ENCODE measurements at places on chromosomes 3 and 15.

DNA sequence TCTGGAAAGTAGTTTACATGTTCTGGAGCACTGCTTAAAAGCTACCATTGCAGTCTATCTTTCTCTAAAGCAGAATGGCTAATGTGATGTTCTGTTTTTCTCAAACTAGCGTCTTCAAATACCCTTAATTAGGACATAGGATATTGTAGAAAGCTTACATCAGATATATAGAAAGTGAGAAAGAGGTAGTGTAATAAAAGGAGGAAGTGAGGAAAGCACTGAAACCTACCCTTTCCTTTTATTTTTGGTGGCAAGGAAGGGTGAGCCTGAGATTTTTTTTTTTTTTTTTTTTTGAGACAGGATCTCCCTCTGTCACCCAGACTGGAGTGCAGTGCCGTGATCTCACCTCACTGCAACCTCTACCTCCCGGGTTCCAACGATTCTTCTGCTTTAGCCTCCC is 9.4 kb downstream of the SENP2 start:
- no peak for DNase-seq

GRCh38 chr3:193190146-193190786 is 50.8 kb upstream of the PLAAT1 start:
- no peak for DNase-seq

DNA sequence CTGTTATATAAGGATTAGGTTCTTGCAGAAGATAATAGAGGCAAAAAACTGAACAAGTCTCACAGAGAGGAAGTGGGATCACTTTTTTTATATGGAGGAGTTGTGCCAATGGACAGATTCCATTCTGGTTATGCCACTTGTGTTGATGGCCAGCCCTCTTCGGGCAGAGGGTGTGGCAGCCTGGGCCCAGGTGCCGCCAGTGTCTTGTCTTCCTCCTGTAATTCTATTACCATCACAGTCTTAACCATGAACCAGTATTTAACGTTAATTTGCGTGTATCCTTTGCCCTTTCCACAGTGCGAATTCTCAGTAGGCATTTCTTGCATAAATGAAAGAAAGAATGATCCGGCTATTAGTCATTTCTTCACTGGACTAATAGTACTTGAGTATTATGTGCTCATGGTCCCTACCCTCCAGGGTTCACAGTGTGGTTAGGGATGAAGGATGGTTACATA is 7.0 kb upstream of the USP4 start:
- DNase-seq: no peak

DNA sequence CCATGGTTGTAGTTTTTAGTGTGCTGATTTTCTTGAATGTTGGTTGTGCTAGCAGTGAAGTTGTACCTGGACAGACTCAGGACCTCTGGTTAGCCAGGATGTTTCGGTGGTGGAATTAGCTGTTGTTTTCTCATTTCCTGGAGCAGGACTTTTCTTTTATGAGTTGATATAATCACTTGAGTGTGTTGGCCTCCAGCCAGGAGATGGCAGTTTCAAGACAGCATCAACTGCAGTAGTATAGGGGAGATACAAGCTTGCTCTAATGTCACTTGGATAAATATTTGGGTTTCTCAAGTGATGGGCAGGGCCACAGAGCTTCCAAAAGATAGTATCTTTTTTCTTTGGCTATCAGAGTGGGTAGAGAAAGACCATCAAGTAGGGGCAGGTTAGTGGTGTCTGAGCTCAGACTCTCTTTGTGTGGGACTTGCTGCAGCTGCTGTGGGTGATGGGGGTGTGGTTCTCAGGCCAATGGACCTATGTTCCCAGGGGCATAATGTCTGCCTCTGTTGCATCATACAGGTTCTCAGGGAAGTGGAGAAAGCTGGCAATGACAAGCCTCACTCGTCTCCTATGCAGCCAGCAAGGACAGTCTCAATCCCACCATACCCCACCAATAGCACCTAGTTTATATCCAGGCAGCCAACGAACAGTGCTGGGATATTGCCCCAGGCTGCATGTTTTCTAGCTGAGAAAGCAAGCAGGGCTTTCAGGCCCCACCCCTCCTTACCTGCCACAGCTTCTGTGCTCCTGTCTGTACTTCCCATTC is 14.6 kb upstream of the OR5K2 start:
- no peak for DNase-seq

DNA sequence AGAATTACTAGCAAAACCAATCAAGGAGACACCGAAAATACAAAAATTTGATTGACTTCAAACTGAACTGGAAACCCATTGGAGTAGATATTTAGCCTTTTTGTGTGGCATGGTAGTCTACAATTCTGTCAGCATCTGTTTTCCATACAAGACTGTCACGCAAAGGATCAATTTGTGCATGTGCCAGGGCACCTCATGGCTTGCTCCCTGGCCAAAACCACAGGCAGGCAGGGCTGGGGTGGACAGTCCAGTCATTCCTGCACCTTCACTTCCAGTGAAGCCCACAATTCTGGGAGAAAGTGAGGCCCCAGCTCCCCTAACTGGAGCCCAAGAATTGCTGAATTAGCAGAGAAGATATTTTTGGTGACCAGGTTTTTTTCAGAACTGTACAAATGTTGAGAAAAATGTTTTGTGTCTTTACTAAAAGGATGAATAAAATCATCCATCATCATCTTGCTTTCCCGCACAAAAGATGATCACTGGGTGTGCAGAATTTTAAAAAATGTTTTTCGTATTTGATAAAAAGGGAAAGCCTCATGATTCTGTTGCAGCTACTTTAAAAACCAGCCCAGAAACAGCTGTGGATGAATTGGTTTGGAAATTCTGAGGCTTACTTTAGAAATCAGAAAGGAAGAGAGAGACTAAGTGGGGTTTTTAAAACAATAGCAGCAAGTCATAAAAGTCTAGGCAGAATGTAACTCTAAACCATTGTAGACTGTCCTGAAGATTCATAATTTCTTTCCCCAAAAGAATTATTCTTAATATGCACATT is 86.4 kb downstream of the PCCB start:
- no peak for DNase-seq

DNA sequence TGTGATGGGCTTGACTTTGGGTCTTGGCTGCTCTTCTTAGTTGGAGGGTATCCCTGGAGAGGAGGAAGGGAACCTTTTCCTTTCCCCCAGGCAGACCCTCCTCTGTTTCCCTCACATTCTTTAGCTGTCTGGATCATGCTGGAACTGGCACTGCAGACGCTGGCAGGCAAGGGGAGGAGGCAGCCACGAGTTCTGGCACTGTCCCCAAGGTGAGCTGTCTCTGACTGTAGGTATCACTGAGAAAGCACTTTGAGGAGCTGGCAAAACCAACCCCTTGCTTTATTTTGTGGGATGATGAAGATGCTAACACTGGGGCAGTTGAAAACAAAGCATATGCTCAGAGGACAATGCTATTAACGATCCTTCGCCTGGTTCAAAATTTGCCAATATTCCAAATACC is 175.0 kb downstream of the SOX2 start:
- DNase-seq: no peak

DNA sequence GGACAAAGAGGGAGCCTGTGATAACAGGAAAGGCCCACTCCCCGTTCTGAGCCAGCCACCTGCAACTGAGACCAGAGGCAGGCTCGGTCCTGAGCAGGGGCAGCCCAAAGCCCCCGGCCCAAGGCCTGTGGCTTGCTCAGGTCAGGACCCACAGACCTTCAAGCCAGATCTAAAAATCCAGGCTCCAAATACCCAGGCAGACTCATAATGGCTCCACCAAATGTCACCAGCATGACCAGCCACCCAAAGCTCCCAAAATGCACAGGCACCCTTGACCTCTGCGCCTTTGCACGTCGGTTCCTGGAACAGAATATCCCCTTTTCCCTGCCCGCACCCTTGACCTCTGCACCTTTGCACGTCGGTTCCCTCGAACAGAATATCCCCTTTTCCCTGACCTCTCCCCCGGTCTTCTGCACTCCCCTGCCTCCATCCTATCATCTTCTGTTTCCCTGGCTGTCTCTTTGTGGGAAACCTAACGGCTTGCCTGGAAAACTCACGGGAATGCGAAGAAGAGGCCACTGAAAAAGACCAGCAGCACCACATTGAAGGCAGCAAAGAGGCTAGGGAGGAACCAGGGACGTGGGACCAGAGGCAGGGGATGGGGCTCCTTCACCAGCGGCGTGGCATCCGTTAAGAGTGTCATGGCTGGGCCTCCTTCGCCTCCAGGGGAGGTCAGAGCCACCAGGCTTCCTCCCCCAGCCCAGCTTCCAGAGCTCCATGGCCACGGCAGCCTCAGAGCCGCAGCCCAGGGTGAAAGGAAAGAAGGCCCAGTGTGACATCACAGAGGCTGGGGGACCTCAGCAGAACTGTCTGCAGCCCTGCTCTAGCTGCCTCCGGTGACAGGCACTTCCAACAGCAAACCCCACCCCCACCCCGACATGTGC is at the start of gene ZDHHC19:
ZDHHC19 (minus strand) TSS at position 728 of the 884 bp plus-strand sequence; CDS start at position 643, 85 bp downstream.
- DNase-seq: no peak

GRCh38 chr15:63938486-63939061 is 104.8 kb upstream of the HERC1 start:
- no peak for DNase-seq

DNA sequence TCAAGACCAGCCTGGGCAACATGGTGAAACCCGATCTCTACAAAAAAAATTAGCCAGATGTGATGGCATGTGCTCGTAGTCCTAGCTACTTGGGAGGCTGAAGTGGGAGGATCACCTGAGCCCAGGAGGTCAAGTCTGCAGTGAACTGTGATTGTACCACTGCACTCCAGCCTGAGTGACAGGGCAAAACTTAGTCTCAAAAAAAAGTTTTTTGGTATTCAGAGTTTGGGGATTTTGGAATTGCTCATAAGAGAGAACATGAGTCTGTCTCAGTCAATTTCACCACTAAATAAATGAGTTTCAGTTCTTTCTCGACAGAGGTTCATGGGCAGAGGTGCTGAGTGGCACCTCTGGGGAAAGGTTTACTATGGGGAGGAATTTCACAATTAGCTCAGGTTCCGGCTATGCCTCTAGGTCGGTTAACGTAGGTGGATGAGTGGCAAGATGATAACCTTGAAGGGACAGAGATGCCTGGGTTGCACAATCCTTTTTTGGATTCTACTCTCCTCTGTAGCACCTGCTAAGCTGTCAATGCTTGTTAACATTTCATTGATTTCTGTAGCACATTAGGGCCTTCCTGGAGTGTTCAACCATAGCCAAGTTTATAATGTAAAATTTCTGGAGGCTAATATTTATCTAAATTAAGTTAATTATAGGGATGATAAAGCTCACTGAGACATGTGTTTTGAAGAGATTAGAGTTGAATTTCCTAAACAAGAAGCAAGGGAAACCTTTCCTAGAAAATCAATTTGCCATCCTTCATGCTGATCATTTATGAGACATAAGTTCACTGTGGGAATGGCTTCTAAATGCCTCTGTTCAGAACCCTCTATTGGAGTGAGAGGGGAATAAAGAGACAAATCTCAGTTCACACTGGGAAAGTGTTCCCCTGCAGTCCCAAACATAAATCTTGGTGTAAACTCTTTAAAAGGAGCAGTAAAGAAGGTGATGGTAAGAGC is 37.4 kb upstream of the DCP1A start:
- no peak for DNase-seq
